NCI-H524 (cell line): ENCODE measurements at places on chromosomes 7 and 10.
A peak's percentile ranks its signal among the peaks of the same experiment; 100 is the strongest.

DNA sequence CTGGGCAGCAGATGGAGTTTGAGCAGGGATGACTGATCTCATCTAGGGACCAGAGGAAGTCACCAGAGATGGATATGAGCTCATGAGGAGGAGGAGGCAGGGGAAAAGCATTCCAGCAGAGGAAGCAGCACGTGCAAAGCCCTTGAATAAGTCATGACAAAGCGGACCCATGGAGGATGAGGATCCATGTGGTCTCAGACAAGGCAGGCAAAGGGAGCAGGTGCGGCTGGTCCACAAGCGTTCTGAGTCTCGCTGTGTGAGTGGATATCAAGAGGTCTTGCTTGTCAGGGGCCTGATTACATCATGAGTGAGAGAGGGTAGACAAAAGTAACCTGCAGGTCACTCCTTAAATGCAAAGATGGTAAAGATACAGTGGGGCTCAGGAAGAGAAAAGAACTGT lies 307.6 kb downstream of the GRID1 start:
- DNase-seq = no peak

- DNase-seq = peak; percentile 57
Measured at GRCh38 chr7:124032369-124033094, at the start of gene TMEM229A. TSS of gene TMEM229A (minus strand) at chr7:124033067. CDS start at chr7:124033003, 64 bp downstream.

DNA sequence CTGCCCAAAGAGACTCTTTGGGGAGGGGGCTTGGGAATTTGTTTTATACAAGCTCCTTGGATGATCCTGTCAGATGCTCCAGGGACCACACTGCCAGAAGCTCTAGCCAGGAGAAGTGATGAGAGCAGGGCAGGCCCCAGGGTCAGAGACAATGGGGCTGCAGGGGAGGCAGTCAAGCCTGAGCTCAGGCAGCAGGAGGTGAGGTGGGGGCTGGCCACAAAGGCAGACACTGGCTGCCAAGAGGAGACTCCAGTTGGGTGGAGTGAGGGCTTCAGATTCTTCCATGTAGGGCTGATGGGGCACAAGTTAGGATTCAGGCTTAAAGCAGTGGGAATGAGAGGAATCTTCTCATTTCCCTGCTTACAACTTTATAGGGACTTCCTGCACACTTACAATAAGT lies 35.6 kb upstream of the LOXL4 start:
- DNase-seq = no peak

- no peak for DNase-seq
Measured at GRCh38 chr7:50351267-50351666, 46.8 kb downstream of the IKZF1 start.

- DNase-seq = peak; percentile 66
Measured at GRCh38 chr10:1572519-1573333, 164.6 kb downstream of the ADARB2 start.

DNA sequence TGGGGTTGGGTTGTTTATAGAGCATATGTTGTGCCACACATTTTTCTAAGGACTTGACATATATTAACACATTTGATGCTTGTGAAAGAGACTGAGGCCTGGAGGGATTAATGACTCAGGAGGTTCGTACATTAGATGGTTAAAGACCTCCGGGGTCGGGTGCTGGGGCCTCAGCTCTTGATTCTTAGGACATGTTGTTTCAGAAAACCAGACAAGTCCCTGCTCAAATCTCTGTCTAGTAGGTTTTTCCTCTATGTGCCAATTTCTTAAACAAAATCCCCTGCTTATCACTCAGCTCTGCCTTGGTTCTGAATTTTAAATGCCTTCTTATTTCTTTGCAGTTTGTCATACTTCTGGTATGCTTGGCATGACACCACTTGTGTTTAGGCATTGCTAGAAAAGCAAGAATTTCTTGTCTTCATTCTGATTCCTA lies 5.8 kb downstream of the UPP1 start:
- DNase-seq = no peak

GRCh38 chr10:11197266-11197712 lies 179.6 kb downstream of the CELF2 start:
- no peak for DNase-seq

DNA sequence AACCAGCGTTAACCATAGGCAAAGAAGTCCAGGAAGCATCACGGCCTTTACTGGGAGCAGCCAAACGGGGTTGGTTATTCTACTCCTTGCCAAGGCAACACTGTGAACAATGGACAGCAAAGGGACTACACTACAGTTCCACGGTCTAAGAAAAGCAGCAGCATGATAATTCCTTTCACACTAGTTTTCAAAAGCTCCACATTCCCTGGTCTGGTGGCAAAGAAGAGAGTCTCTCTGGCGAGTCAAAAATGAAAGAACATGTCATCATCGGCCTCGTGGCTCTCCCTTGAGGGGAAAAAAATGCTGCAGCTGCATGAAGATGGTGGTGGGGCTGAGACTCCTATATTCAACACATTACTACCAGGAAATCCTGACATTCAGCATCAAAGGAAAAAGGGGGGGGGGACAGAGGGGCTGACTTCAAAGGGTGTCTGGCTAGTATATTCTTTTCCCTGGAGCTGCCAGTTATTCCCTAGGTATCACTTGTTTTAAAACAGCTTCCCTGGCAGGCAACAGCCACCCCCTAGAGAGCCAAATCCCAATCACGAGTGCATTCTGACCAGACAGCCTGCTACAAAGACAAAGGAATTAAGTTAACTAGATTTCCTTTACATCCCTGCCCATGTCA lies 49.1 kb downstream of the SLC37A3 start:
- DNase-seq = no peak

- DNase-seq = no peak
Measured at GRCh38 chr7:57774300-57774699, 324.3 kb downstream of the ZNF716 start.

DNA sequence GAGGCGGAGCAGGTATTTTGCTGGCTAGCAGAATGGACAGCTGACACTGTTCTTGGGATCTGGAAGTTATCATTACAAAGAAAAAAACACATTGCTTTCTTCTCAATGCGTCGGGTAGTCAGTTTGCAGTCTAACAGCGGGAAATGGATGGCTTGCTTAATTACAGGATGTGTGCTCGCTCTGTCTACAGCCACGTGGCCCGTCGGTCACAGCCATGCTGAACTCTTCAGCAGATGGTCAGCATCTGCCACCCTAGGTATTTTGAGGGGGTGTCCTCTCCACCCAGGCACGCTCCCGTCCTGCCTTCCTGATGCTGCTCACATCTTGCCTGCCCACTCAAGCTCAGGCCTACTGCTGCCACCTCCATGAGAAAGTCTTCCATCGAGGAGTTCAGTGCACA lies 20.4 kb upstream of the INMT start:
- peak; percentile 52 for DNase-seq

DNA sequence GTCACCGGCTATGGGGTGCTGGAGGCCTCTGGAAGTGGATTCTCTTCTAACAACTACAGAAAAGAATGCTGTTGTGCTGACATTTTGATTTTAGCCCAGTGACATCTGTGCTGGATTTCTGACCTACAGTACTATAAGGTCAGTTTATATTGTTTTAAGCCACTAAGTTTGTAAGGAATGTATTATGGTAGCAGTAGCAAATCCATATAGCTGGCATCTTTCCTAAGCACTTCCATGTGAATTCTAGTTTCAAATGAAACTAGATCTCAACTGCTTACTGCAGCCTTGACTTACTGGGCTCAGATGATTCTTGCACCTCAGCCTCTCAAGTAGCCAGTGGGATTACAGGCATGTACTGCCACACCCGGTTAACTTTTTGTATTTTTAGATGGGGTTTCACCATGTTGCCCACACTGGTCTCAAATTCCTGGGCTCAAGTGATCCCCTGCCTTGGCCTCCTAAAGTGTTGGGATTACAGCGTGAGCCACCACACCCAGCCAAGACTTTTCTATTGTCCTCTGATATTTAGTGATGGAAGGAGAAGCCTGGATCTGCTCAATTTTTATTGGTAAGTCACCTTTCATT lies 414.0 kb downstream of the PHTF2 start:
- no peak for DNase-seq

GRCh38 chr10:62803724-62804355 lies 680 bp upstream of the ADO start:
- DNase-seq = peak; percentile 38
